ENCODE measurements at places on chromosomes 12 and 14.

GRCh38 chr12:97397008-97397407, 65.6 kb upstream of the RMST start:
- DNase-seq, result no peak

DNA sequence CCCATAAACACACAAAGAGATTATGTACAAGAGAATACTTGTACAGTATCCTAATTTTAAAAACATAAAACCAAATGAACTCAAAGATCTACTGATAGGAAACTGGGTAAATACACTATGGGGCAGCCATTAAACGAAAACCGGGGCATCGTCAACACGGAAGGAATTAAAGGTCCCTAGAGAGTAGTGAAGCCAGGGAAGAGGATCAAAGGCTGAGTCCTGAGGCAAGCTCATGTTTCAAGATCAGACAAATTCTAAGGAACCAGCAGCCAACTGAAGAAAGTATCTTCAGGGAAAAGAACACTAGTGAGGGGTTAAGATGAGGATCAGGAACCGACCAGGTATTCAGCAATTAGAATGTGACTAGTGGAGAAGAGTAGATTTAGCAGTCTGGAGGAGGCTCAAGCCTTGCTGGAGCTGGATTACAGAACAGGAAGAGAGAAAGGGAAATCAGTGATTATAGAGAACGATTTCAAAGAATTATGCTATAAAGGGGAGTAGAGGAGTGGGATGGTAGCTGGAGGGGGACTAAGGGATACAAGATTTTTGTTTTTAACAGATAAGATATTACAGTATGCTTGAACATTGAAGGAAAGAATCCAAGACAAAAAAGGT, 23.7 kb downstream of the SEL1L start:
- DNase-seq, result no peak

DNA sequence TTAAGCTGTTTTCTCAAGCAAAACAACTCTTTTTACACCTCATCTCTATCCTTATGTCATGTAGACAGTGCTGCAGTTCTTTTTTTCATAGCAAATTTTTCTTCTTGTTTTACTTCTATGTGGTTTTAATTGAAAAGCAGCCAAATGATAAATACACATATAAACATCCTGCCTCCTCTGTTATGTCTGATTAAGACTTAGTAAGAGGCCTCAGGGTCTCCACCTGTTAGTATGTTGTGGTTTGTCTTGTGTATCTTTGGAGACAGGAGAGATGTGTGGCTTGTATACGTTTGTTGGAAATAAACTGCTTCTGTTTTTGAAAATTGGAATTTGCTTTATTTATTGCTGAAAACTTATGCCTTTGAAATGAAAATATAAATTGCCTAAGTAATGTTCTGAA, 32.0 kb downstream of the PEX5 start:
- no peak for DNase-seq

GRCh38 chr12:124752437-124753227, 111.0 kb downstream of the SCARB1 start:
- DNase-seq, result no peak

DNA sequence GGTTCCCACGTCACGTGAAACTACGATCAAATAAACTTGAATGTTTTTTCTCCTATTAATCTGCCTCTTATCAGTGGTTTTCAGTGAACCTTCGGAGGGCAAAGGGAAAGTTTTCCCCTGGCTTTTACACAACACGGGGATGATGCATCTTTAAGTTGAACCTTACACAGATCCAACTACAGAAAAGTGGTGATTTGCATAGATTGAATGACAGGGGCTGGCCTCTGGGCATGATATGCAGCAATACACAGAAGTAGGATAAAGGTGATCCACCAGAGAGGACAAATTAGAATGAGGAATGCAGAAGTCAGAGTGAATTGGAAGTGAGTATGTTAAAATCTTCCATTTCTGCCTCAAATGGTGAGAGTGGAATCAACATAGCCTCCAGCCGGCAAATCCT, 11.6 kb downstream of the GSG1 start:
- no peak for DNase-seq

GRCh38 chr12:131692431-131692830, 18.5 kb upstream of the SFSWAP start:
- DNase-seq, result no peak

DNA sequence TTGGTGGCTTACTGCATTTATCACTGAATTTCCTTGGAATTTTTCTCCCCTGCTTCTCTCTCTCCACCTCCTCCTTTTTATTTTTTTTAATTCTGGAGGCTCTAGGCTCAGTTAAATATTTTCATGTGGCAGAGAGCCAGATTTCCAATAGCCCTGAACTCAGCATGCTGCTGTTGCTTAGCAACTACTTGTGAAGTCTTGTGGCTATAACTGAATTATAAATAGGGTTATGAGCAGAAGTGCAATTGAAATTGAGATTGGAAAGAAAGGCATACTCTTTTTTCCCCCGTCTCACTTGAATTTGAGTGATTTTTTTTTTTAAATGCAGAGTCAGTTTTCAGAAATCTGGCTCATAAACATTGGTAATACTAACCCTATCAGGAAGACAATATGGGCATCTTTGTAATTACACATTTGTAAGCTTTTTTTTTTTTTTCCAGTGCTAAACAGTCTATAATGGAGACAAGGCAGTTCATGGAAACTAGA, 38.3 kb downstream of the ATF7IP start:
- peak; percentile 77 for DNase-seq

- DNase-seq, result no peak
Measured at GRCh38 chr12:69061574-69061973, 128.6 kb upstream of the CPM start.

DNA sequence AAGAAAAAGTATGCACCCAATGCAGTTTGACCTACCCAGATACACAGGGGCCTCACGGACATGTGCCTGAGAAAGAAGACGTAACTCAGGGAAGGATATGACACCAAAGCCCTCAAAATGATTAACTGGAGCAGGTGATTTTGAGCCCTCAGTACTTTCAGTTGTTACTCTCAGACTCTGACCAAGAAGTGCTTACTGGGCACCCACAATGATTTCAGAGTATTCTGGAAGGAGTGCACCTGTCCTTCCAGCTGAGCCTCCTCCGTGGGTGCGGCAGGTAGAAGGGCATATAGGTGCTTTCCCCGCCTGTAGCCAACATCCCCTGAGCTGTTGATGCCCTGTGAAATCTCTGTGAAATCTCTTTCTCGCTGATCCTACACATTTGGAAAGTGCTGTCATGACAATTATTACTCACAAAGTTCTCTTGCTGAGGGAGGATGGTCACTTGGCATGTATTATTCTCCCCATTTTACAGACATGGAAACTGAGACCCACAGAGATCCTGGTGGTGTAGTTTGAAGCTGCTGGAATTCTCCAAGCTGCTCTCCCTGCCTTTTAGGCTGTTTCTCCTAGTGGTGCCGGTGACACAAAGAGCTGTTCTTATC, 154.3 kb upstream of the CCND2 start:
- DNase-seq, result no peak

DNA sequence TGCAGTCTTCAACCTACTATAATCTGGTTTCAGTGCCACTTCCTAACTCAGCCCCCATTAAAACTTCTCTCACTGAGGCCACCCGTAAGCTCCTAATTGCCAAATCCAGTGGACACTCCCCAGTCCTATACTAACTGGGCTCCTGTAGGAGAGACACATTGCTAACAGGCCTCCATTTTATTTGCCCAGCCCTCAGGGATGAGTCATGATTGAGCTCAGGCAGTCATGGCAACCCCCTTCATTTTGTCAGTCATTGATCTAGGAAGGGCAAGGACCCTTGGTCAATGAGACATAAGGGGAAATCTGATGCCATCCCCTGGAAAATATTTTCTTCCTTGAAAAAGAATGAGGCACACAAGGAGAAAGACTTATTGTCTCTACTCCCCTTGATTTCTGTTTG, 70.1 kb upstream of the HIF1A start:
- DNase-seq, result no peak
